ENCODE measurements at places on chromosomes 4 and X.

- DNase-seq = no peak
Observed at GRCh38 chrX:24396931-24397279, 36.5 kb downstream of the SUPT20HL1 start.

DNA sequence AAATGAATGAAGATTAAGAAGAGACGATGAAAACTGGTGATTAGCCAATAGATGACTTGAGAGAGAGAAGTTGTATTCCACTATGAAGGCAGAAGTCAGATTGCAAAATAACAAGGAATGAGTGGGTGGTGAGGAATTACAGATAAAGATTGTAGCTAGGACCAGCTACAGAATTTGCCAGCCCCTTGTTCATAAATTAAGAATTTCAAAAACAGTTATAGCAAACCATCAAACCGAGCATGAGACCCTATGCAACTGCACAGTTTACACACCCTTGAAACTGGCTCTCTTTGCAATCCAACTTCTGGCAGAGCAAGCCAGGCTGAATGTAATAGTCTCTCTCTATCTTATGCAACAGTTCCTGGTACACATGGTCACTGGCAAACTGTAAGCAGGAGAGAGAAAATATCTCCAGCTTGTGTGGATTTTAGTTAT, 35.2 kb downstream of the STAP1 start:
- no peak for DNase-seq

- no peak for DNase-seq
Observed at GRCh38 chr4:70739496-70740337, 18.0 kb downstream of the RUFY3 start.

- DNase-seq = no peak
Observed at GRCh38 chr4:94665500-94666404, 92.0 kb upstream of the BMPR1B start.

DNA sequence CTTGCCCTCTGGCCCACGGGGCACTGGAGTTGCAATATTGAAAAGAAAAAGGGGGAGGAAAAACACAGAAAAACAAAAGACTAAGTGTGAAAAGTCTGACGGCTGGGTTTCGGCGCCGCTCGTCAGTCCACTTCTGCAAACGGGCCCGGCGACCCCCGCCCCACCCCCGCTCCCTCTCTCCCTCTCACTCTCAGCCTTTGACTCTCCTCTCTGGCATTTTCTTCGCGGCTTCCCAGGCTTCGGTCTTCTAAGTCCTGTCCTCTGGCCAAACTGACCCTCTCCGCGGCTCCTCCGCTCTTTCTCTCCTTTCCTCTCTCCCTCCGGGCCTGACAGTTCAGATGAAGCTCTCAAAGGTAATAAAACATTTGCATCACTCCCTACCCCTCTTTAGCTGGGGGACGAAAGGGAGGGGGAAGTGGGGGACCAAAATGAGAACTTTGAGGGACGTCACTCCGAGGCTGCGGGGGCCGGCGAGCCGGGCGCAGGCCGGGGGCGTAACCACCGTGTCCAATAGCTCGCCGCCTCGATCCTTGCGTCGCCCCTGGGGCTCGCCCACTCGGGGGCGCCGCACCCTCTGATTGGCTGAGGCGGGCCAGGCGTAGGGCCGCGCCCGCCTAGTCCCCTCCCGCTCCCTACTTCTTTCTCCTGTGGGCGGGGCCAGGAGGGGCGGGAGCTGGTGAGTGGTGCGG, at the start of gene NKX6-1:
TSS of gene NKX6-1 (minus strand) at position 358 of the 689 bp plus-strand sequence. CDS start 1,064 bp downstream, outside the sequence.
- no peak for DNase-seq
